ENCODE measurements at places on chromosomes 3 and 15.

DNA sequence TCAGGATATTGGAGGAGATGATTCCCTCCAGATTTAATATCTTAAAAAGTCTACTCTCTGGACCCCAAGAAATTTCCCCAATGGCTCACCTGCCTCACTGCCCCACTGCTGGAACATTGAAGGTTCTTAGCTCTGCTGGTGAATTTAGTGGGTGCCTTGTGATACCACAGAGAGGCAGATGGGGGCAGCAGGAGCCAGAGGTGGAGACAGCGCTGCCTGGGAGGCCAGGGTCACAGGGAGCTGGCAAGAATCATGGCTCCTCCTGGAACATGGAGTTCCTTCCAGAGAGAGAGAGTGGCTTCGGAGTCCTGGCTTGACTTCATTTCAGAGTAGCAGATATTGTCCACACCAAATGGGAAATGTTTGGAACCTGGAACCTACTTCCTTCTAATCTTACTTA lies 263.5 kb upstream of the CFAP20DC start:
- peak; percentile 21 for DNase-seq

DNA sequence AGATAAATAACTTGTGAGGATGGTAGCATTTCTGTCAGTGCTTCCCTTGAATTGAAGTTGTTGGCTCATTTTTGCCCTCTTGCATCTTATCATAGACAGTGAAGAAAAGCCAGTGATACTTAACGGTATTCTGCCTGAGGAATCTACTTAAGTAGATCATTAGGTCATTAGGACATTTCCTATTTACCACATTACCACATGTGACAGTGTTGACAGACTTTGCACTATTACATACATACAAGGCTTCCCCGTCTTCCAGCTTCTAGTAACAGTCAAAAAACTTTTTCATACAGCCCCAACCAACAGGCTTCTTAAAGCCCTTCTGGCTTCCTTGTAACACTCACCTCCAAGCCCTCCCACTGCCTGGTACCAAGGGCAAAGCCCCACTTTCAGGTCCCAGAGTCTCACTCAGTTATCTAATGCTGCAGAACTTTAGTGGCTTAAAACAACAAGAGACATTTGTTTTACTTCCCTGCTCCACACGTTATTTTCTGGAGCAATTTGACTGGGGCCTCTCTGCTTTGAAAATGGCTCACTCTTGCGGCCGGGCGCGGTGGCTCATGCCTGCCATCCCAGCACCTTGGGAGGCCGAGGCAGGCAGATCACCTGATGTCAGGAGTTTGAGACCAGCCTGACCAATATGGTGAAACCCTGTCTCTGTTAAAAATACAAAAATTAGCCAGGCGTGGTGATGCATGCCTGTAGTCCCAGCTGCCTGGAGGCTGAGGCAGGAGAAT lies 40.0 kb downstream of the ASB7 start:
- DNase-seq = no peak

DNA sequence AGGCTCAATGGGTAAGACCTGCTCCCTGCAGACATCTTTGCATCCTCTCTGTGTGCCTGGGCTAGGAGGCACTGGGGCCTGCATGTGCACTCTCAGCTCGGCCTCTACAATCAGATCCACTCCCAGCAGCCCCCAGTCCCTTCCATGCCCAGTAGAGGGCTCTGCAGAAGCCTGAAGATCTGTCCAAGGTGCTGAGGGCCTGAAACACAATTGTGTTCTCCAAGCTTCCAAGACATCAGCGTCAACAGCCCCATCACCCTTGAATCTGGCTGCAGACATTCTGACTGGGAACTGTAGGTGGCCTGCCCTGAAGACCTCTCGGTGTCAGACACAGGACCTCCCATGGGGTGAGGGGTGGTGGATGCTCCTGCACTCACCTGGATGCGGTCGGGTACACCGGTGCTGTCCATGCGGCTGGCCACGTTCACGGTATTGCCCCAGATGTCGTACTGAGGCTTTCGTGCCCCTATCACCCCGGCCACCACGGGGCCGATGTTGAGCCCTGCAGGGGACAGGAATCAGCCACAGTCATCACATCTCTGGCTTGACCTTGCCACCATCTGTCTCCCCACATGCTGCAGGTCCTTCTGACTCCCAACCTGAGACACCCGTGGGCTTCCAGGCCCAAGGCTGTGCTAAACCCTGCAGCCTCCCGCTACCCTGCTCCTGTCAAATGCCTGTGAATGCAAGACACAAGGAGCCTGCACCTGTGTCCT lies 84.7 kb downstream of the SEC22A start:
- peak; percentile 20 for DNase-seq

DNA sequence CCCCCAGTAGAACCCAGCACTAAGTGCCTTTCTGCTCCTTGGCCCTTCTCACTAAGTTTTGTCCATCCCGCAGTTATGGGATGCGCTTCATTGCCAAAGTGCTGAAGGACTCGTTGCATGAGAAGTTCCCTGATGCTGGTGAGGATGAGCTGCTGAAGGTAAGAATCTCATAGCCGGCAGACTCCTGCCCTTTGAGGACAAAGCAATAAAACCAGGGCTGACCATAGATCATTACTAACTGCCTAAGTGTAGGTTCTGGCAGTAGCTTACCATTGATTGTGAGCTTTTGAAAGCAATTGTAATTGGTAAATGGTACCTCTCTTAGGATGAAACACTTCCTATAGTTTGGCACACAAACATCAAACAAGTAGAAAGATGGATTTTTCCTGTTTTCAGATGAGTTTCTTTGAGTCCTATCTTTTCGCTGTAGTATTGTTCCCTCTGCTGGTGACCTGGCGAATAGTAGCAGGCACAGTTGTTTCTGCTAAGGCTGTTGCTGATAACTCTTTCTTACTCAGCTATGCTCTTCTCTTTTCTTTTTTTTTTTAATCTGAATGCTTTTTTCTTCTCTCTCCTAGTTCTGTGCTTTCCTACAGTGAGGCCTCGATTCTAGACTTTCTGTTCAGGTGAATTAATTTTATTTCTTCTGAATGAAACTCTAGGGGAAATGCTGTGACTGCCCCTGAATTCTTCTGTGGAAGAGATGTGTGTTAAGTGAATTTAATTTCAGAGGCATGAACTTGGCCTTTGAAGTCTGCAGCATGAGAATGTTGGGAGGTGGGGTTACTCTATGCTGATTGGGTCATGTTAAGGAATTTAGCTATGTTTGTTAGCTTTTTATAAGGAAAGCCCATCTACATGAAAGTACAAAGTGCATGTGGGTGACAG lies 47.4 kb upstream of the CRTC3 start:
- DNase-seq = peak; percentile 16

DNA sequence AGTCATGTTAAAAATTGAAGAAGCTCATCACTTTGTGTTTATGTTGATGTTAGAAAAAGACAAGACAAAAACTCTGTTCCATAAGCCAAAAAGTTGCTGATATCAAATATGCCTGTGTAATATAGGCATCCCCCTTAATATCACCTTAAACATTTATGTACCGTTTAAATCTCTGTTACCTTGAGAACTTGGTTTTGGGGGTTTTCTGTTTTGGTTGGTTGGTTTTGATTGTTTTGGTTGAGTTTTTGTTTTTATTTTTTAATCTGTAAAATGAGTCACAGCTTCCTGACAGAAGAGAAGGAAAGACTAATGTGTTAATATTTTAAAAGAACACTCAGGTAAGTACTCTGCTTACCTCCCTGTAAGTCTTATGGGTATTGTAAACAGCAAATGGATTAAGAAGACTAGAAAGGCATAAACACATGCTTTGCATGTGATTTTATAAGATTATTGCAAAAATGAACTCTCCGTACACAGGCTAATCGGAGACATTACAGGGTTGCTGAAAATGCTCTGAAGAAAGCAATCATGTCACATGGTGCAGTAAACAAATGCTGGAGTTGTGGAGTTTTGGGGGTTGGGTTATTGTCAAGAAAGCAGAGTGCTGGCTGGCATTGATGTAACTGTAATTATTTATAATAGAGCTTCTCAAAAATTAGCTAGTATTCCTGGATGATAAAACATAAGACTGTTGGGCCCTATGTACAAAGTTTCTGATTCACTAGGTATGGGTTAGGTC lies 69.5 kb upstream of the MBNL1 start:
- no peak for DNase-seq

DNA sequence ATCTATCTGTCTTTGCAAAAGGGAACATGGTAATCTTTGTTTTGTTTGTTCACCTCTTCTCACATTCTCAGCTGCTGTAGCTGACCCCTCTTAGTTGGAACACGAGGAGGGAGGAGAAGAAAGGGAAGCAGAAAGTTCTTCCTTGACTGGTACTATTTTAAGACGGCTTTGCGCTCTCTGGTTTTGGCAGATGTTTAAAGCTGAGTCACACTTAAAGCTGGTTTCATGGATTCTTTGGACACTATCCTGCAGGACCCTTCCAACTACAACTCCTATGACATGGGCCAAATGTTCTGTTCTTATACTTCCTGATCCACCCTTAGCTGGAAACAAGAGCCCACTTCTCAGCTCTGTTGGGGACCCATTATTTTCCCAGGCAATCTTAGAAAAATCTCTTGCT lies 40.6 kb upstream of the FXR1 start:
- DNase-seq = no peak

DNA sequence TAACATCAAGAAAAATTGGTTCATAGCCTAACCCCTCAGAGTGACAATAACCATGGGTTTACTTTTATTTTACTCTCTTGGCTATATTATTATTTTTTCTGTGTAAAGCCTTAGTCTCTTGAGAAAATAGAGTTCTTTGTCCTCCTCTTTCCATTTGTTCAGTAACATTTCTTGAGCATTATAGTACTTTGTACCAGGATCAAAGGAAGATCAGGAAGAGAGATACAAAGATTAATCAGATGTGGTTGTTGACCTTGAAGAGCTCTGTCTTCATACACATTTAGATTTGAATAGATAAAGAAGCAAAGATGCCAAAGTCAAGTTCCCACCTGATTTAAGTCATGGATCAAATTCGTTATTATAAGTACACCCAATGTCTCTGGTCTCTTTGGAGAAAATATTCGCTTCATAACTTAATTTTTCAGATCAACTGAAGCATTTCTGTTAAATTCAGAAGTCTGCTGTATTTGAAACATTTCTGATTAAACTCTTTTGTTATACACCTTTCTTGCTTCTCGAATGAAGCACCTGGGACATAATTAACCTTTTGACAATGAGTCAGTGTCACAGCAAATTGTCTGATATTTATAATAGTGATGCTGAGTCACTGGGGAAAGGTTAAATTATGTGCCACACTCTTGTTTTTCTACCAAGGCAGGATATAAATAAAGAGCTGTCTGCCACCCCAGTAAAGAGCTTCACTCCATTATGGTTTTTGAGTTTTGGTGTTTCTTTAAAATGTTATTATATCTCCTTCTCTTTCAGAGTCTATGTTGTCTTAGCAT lies 100.2 kb downstream of the GHSR start:
- DNase-seq = no peak

DNA sequence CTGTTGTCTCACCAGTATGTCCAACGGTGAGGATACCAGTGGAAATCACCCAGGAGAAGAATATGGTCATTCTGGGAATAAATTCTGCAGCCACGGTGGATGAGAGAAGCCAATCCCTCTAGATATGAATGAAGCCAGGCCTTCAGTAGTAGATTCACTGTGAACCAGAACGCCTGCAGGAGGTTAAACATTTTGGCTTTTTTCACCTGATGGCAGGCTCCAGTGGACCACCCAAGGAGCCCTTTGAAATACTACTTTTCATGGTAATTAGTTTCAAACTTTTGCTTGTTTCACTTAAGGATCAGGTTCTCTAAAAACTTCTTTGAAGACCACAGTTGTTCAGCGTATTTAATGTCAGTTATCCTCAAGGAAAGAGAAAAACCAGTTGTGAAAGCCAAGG lies 353.4 kb downstream of the RORA start:
- no peak for DNase-seq
